ENCODE measurements at places on chromosomes 13 and 19. TPM values are rescaled to one million over a fixed set of nuclear protein-coding genes. Genes with fewer than 3 reads are reported as not detected.

Gene PAN3
- total RNA-seq: 51.9 TPM

Gene GPR12
- 0.33 TPM for total RNA-seq

Gene ZNF100
- total RNA-seq: 5.4 TPM

Gene SIGLEC5
- 0.44 TPM for total RNA-seq

All from thyroid gland (tissue), 4 donors.